Osteocyte (in vitro differentiated cells): ENCODE measurements at places on chromosomes 16 and 17. TPM values are rescaled to one million over a fixed set of nuclear protein-coding genes. Genes with fewer than 3 reads are reported as not detected.

DNA sequence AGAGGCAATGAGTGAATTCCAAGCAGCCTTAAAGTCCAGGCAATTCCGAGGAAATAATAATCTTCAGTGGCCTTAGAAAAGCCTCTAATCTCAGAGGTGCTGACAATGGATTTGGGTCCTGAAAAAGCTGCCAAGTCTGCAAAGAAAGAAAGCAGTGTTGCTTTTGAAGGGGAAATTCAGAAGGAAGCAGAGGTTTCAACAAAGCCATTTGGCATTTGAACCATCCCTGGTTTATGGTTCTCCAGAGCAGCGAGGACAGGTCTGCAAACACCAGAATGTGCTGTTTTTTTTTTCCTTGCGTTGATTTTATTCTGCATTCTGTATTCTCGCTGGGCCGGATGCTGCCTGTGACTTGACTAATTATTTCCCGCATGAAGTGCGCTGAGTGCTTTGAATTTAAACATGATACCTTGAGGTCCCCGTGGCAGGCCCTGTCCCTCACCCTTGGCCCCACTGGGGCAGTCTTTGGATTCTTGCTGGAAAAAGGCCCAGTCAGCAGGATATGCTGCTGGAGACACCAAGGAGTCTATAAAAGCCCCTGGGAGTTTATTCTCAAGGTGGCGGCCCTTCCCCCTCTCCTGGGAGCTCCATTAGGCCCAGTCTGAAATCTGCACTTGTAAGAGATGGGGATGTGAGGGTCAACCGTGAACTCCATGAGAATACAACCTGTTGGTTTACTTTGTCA, 338.3 kb downstream of the HAPSTR1 start:
- DNase-seq, result peak; percentile 68

DNA sequence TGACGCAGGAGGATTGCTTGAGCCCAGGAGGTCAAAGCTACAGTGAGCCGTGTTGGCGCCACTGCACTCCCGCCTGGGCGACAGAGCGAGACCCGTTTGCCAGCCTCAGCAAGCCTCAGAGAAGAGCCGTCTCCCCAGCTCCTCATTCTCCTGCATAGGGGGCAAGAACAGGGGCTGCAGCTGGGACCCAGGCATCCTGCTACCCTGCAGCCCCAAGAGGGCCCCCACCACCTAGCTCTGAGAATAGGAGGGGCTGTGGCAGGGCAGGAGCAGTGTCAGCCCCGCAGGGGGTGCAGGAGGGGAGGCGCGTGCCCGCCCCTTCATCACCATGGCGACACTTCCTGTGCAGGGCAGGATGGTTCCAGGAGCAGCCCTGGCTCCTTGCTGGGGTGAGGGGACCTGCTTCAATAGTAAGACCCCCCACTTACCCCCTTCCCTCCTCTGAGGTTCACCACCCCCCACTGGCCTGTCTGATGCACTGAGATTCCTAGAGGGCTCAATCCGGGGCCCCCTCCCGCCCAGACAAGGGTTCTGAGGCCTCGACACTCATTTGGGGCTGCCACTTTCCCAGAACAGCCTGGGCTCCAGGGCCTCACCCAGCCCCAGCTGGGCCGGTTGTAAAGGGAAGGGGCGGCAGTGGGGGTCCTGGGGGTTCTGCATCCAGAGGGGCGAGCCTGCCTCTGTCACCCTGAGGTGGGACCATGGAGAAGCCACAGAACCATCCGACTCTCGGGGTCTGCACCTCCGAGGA, 20.2 kb downstream of the VASN start:
- no peak for DNase-seq

DNA sequence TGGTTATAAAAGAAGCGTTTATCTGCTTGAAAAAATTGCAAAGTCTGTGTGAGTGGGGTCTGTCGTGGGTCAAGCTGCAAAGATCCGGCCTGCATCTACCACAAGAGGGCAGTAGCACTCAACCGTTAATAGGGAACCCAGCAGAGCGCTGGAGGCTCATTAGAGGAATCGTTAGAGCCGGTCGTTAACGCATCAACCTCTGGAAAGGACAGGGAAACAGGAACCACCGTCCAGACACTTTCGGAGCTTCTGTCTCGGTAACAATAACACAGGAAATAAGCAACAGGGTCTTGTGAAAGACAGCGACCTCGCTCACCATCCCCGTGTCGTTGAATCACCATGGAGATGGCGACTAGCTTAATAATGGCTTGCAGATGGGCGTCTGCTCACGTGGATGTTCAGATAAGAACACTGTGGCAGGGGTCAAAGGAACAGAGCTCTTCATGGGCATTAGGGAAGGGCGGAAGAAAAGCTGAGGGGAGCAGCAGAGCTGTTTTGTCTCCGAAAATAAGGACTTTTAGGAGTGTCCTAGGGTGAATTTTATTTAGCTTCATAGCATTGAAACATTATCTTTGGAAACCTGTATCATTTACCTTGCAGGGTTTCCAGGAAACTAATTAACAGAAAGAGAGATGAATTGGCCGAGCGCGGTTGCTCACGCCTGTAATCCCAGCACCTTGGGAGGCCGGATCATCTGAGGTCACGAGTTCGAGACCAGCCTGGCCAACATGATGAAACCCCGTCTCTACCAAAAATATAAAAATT, 11.9 kb upstream of the NSRP1 start:
- DNase-seq, result peak; percentile 89

DNA sequence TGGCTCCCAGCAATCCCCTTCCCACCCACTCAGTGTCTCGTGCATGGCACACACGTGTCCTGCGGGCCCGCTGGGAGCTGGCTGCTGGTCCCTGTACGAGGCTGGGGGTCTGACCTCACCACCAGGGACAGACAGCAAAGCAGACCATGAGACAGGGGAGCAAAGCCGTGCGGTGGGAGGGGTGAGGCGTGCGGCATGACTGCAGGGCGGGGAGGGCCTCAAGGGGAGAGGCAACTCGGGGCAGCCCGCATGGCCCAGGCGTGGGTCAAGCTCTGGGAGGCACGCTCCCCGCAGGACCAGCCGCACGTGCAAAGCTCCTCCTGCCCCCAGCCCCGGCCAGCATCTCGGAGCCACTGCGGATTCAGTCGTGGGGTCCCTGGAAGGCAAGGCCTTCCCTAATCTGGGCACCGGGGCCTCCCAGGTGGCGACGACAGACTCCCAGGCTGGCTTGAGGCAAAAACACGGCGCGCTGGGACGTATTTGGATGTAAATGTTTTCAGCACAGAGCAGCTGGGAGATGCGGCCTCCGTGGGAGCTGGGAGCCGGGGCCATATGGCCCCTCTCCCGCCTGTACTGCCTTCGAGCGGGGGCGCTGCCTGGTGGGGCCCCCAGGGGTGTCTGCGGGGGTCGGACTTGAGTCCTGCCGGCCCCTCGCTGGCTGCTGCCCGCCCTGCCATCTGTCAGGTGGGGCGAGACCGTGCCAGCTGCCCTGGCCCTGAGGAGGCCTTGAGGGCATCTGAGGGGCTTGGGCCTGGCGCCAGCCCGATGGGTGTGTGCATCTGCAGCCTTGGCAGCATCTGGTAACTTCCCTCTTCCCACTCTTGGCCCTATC, 12.2 kb upstream of the CBFA2T3 start:
- DNase-seq, result no peak

- DNase-seq, result no peak
Measured at GRCh38 chr16:83200005-83200779, 573.4 kb downstream of the CDH13 start.

DNA sequence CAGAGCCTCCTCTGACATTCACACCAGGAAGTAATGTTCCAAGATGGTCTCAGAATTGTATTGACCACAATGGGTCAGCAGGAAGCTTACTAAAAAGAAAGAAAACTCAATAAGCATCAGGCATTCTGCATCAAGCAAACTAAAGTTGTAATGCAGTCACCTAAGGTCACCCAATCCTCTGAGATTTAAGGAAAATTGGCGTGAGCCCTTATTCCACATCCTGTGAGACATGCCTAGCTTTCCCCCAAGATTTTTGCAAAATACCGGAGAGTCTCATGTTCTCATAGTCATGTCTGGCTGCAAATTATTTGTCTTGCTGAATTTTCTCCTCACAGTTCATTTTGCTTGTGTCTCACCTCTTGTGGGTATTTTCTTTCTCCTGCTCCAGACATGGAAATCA, 417.1 kb upstream of the SOX9 start:
- DNase-seq, result no peak

DNA sequence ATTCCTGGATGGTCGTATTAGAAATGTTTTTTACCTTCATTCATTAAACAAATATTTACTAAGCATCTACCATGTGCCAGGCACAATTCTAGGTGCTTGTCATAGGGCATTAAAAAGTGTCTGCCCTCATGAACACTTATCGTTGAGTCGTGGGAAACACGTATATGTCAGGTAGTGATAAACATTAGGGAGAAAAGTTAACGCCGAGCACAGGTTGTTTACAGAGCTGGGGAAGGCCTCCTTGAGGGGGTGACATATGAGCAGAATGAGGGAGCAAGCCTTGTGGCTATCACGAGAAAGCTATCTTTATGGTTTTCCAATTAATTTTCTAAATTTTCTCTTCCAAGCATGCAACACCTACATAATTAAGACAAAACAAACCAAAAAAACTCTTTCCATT, 985 bp upstream of the ZNF213 start:
- DNase-seq, result no peak

DNA sequence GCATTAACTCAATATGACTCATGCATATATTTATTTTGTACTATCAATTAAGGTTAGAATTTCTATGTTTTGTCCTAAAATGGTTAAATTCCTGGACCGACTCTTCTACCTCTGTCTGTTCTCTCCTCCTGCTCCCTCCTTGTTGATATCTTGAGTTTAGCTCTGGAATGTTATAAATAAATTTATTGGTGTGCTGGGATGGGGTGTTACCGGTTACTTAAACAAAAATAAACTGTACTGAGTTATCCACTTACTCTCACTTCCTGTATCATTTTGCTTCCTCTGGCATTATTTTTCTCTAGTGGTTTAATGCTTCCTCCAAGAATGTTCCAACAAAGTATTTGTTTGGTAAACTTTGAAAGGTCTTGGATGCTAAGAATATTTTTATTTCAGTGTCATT, 120.1 kb downstream of the ABCA8 start:
- DNase-seq, result no peak

GRCh38 chr16:83813823-83814658, 6.3 kb downstream of the HSBP1 start:
- no peak for DNase-seq

DNA sequence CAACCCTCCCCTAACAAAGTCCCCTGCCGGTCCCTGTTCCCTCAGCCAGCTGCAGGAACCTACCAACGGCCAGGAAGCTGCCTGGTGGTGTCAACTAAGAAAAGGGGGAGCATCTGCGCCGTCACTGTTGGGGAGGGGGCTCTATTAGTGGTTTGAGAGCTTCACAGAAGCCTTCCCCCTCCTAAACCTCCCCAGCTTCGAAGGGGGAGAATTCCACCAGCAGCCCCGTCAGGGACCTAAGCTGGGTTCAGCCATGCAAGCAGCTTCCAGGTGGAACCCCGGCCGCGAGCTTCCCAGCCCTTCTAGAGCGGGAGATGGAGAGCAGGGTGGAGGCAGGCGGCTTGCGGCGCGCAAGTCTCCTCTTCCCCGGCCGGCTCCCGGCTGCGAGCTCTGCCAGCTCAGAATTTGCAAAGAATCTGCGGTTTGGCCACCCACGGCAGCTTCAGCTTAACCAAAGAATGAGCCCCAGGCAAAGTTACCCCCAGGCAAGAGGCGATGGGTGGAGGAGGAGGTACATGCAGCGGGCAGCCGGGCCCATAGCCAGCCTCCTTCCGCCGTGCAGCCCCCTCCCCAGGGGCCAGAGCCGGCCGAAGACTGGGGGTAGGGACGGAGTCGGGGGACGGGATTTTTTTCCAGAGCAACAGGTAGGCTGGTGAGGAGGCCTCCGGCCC, 33.7 kb downstream of the DDX19A start:
- DNase-seq, result peak; percentile 95

DNA sequence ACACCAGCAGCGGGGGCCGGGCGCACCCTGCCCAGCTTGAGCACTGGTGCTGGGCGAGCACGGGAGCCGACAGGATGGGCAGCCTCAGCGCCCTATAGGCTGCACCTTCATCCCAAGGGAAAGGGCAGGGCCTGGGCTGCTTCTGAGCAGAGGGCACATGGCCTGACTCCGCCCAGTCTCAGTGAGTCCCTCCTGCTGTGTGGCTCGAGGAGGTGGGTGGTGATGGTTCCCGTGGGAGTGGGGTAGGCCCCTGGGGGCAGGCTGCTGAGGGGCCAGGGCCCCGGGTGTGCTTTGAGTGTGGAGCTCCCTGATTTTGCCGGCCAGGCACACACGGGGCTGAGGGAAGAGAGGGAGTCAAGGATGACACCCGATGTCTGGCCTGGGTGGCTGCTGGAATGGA, 37.9 kb downstream of the TSC2 start:
- DNase-seq, result no peak

DNA sequence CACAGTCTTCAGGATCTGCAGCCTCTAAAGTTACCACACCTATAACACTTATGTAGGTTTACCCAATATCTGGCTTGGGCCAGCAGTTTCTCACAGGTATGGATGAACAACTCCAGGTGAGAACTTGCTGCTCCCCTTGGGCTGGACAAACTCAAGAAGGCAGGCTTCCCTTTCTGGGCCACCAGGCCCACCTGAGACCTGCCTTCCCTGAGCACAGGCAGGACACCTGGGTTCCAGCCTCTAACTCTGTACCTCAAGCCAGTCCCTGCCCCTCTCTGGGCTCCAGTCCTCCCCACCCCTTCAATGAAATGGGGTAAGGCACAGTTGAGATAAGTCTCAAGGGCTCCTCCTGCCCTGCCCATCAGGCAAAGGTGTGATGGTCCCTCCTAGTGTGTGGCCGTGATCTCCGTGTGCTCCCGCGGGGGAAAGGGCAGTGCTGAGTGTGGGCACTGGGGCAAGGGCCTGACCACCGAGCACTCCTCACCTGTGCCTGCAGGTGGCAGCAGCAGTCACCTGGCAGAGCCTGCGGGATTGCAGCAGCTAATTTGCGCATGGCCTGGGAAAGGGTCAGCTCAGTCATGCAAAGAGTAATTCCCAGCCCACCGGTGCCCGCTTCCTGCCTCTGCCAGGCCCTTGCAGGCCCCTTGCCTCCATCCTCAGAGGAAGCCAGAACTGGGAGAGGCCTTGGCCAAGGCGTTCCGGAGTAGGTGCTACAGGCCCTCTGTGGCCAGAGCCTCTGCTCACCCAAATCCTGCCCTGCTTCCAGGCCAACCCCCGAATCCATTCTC, 28.2 kb upstream of the ADGRG1 start:
- DNase-seq, result peak; percentile 82

GRCh38 chr16:59478838-59479237, 744.7 kb upstream of the GOT2 start:
- DNase-seq, result no peak

DNA sequence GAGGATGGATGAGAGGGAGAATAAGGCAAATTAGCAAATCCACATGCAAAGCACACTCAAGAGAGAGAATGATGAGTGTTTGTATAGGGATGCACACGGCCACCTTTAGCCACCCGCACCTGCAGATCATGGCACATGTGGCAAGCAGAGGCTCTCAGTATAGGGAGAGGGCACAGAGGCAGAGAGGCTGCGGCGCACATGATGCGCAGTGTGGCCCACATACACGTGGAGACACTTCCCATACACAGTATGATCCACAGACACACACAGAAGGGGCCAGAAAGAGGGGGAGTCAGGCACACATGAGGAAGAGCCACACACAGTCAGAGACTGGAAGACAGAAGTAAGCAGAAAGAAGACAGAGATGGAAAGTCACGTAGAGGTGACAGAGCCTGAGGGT, 6.5 kb upstream of the CHD3 start:
- DNase-seq, result no peak

GRCh38 chr16:4687946-4688673, 5.3 kb upstream of the NUDT16L1 start:
- DNase-seq, result no peak

GRCh38 chr16:82867485-82867884, 240.7 kb downstream of the CDH13 start:
- DNase-seq, result no peak

GRCh38 chr17:4580291-4580690, 4.0 kb upstream of the SMTNL2 start:
- no peak for DNase-seq

The MMP25 gene
- 3.0 and 3.6 TPM in 2 replicates for total RNA-seq

The AURKB gene
- total RNA-seq, result 13.3 and 15.7 TPM in 2 replicates

The RNU2-1 gene
- 5,002 and 5,011 TPM in 2 replicates for total RNA-seq

The RIPOR1 gene
- total RNA-seq, result 75.0 and 77.0 TPM in 2 replicates
